ENCODE measurements at places on chromosomes 5 and 9. TPM values are rescaled to one million over a fixed set of nuclear protein-coding genes. Genes with fewer than 3 reads are reported as not detected.
A peak's percentile ranks its signal among the peaks of the same experiment; 100 is the strongest.

- no peak for DNase-seq
These were observed 47.2 kb downstream of the CMYA5 start for GRCh38 chr5:79736528-79737514.

GRCh38 chr5:131396015-131396414 is 132.2 kb downstream of the CDC42SE2 start:
- no peak for DNase-seq

- no peak for DNase-seq
These were observed 273.7 kb downstream of the CETN3 start for GRCh38 chr5:90135779-90136378.

DNA sequence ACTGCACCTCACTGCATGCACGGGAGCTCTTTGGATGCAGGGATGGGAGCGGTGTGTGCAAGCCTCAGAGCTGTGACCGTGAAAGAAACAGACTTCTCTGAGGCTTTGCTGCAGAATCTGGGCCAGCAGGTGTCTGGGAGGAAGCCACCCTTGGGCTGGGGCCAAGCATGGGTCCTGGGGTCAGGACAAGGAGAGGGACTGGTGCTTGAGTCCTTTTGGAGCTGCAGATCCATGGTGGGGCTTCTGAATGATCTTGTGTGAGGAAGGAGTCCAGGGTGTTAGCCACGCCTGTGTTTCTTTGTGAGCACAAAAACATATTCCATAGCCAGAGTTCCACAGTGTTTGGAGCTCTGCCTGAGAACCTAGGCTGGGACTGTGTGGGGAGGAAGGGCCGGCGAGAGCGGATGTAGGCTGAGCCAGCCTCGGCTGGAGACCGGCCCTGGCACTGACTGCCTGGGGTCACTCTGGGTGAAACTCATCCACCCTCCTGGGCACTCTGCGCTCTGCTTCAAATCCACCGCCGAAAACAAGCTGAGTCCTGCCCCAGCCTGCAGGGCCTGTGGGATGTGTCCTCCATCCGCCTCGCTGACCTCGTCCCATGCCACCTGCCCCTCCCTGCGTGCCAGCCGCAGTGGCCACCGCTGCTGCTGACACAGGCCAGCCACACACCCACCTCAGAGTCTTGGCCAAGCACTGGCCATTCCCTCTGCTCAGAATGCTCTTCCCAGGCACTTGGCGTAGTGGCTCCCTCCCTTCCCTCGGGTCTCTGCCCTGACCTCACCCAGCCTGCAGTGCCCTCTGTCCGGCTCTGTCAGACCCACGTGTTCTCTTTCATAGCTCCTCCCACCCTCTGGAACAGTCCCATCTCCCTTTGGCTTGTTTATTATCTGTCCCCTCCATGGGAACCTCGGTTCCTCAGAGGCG is 26.7 kb downstream of the ERGIC1 start:
- DNase-seq: no peak

DNA sequence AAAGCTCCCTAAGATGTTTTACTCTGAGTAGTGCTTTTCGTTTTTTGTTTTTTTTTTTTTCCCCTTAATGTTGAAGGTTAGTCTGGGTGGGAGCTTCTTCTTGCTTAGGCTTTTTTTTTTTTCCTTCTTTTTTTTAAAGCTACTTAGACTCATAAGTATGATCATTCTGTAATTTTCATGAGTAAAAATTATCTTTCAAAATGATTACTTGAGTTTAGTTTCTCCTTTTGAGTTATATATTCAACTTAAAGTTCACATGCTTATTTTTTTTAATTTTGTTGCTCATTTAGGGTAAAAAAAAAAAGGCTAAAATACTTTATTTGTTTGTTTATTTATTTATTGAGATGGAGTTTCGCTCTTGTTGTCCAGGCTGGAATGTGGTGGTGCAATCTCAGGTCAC is 2.9 kb downstream of the RBM27 start:
- no peak for DNase-seq

GRCh38 chr9:130339306-130339705 is 73.7 kb downstream of the HMCN2 start:
- no peak for DNase-seq

DNA sequence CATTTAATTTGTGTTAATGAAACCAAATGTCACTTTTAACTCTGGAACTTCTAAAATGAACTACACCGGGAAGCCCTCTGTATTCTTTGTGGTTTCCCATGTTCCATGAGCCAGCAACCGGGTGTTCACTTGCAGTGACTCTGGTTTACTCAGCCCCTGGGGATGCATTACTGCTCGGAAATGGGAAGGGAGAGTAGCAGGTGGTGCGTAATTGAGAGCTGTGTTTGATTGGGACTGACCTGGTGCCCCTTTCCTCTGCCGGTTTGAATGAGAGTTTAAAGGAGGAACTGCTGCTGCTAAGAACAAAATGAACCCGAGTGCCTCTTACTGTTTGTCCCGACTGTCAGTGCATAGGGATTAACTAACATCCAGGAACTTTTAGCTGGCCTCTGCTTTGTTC is 100.1 kb upstream of the DHFR start:
- DNase-seq: no peak

GRCh38 chr9:1018121-1018520 is 32.0 kb upstream of the DMRT2 start:
- no peak for DNase-seq

DNA sequence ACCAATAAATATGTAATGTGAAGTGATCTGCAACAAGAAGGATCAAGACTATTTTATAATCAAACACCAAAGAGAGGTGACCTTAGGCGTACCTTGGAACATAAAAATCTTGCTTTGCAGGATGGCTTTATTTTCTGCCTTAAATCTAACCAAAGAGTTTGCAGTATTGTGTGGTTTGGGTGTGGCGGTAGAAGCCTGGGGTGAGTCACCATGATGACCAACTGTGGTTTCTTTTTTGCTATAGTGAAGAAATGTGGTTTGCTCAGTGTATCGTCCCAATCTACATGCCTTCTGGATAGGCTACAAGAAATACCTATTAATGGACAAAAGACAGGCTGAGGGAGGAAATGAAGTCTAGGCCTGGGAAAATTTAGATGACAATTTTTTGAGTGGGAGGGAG is 5.1 kb upstream of the CAST start:
- DNase-seq: peak; percentile 18

GRCh38 chr9:87882627-87883026 is at the start of gene SPATA31E1:
Gene SPATA31E1, plus strand, starts transcription at chr9:87882877. Its CDS starts 15 bp downstream, at chr9:87882892.
- DNase-seq: no peak

DNA sequence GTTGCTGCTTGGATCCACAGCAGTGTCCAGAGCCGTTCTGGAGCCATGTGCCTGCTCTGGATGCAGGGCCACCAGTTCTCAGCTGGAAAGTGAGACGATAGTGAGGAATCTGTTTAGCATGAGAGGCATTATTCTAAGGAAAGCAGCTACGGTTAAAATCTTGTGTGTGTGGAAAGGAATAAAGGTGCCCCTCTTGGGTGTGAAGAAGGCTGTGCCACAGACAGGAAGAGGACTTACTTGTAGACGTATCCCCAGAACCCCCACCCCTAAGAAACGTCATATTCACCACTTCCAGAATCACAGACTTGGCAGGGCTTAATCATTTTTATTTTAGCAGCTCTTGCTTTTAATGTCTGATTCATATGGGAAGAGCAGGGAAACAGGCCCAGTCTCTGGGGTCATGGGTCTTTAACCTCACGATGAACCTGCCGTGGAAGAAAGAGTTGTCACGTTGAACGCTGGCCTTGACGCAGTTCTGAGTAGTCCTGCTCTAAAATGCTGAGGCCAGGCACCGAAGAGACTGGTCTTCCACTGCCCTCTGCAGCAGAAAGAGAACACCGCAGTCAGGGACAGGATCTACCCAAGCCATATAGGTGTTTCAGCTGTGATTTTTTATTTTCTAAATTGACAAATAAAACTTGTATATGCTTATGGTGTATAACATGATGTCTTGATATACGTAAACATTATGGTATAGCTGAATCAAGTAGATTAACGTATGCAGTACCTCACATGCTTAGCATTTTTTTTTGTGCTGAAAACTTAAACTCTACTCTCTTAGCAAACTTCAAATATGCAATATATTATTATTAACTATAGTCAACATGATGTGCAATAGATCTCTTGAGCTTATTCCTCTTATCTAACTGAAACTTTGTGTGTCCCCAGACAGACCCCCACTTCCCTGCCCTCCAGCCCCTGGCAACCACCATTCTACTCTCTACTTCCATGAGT is 38.8 kb downstream of the CARTPT start:
- no peak for DNase-seq

- no peak for DNase-seq
These were observed 104.4 kb downstream of the SMARCA2 start for GRCh38 chr9:2119566-2119965.

- DNase-seq: no peak
These were observed 124.3 kb downstream of the SUSD1 start for GRCh38 chr9:112050544-112051475.

DNA sequence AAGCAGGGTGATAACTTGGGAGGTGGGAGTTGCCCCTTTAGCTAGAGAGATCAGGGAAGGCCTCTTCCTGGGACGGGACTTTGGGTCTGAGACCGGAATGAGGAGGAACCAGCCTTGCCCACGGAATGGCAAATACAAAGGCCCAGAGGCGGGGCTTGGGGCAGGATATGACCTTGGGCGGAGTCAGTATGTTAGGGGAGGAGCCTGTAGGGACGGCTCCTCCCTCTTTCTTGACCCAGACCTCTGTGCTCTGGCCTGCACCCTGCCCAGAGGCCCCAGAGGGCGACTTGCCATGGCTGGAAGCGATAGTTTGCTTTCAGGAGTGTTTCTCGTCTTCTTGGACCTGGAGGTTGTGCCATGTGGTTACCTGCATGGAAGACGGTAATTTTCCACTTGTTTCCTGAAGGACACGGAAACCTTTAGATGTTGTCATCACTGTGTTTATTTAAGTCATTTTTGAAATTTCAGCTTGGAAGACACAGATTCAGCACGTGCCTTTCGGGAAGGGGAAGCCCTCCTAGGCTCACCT is 85.6 kb downstream of the DAB2IP start:
- no peak for DNase-seq

GRCh38 chr5:65034029-65034812 is 265.5 kb downstream of the CWC27 start:
- no peak for DNase-seq

CATSPER3 gene
- 0.18 TPM for total RNA-seq

SMIM33 gene
- 0.28 TPM for total RNA-seq

RACK1 gene
- 2,398 TPM for total RNA-seq

FABP6 gene
- total RNA-seq: not detected

LCN1 gene
- total RNA-seq: not detected

CDC14B gene
- total RNA-seq: 6.3 TPM

PCDHGB7 gene
- total RNA-seq: 0.11 TPM

TRAF1 gene
- total RNA-seq: 322 TPM

TXNDC8 gene
- total RNA-seq: not detected
